ENCODE measurements at places on chromosomes 12 and 14.

GRCh38 chr12:46409342-46409741, 36.8 kb upstream of the SLC38A2 start:
- DNase-seq: no peak

GRCh38 chr12:9725213-9725870, 7.6 kb downstream of the CLECL1 start:
- DNase-seq: no peak

- peak; percentile 83 for DNase-seq
Measured at GRCh38 chr12:51371295-51371953, 19.8 kb downstream of the GALNT6 start.

DNA sequence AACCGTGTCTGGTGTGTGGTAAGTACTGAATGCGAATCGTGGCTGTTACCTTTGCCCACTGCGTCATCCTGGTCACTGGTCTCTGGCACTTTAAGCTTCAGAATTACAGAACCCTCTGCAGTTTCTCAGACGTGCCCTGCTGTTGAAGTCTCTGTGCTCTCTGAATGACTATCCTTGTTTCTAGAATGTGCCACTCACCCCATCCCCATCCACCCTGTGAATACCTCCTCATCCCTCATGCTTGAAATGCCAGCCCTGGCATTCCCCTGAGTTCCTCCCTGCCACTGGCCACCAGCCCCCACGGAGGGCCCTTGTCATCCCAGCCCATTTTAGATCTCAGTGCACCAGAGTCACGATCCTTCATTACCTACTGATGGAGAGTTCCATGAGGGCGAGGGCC, 21.3 kb downstream of the TPCN1 start:
- DNase-seq: no peak

- no peak for DNase-seq
Measured at GRCh38 chr14:97458661-97459579, 661.7 kb downstream of the VRK1 start.

DNA sequence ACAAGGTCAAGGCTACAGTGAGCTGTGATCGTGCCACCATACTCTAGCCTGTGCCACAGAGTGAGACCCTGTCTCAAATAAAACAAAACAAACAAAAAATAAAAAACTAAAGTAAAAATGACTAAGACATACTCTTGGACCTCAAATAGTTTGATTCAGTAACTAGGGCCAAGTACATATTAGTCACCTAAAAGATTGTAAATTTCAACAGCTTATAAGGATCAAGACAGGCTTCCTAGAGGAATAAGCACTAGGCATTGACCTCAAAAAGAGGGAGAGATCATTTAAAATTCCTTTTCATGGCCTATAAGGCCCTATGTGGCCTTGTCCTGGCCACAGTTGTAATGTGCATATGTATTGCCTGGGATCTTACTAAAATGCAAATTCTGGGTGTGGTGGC, 46.0 kb upstream of the CHST11 start:
- DNase-seq: no peak

GRCh38 chr12:54032086-54032619, 697 bp upstream of the HOXC5 start:
- no peak for DNase-seq

- no peak for DNase-seq
Measured at GRCh38 chr12:19068137-19068536, 61.4 kb upstream of the PLEKHA5 start.

GRCh38 chr12:50215033-50215432, 47.9 kb upstream of the CERS5 start:
- no peak for DNase-seq
